Activated T-helper 1 cell treated with Interleukin-2 at 50 U/mL for 16 hours (primary cell): ENCODE measurements at places on chromosomes 7 and 10.

- no peak for DNase-seq
These were observed 15.9 kb downstream of the URGCP start for GRCh38 chr7:43890468-43890867.

GRCh38 chr7:2943851-2944601 is 99.6 kb downstream of the CARD11 start:
- DNase-seq: no peak

GRCh38 chr7:135759532-135759931 is 10.9 kb upstream of the FAM180A start:
- DNase-seq: no peak

DNA sequence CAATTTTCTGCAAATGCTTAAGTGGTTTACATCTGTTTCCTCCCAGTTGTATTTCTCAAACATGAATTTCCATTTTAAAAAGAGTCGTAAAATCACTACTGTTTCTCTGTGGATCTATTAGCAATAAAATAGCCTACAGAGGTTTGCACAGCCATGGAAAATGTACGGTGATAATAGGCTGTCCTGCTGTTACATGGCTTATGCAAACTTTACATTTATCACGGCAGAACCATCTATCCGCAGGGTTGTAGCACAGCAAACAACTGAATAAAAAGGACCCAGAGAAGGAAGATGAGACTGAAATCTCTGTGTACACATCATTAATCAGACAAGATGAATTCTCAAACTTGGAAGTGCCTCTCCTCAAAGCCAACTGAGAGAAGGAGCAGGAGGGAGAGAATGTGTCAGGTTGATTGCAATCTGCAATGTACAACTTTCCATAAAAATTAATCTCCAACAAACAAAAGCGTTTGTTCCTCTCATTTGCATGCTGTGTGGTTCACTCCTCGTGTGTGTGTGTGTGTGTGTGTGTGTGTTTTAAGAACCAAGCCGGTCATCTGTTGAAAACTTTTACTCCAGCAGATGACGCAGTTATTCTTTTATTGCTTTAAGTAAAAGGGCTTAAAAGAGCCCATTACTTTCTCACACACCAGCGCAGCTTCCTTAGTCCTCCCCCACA is 279.3 kb downstream of the SKAP2 start:
- DNase-seq: no peak

- no peak for DNase-seq
These were observed 7.5 kb upstream of the JAKMIP3 start for GRCh38 chr10:132058111-132058745.

- DNase-seq: no peak
These were observed 2.6 kb downstream of the IFIT2 start for GRCh38 chr10:89304446-89304845.

DNA sequence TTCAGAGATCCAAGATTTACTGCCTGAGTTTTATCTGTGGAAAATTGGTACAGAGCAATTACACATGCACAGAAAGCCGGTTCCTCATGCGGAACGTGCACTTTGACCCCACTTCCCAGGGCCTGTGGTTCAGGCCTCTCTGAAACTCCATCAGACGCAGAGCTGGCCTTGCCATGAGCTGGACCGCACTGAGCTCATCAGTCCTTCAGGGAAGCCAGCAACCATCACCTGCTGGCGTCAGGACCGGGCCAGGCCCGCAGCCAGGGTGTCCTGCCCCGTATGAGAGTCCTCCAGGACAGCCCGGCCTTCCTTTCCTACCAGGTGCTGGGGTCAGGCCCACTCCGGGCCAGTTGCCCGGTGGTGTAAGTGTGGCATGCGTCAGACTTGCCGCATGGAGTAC is 446.5 kb upstream of the FOXK1 start:
- DNase-seq: no peak

GRCh38 chr10:51427758-51428157 is 271.6 kb downstream of the CSTF2T start:
- no peak for DNase-seq

DNA sequence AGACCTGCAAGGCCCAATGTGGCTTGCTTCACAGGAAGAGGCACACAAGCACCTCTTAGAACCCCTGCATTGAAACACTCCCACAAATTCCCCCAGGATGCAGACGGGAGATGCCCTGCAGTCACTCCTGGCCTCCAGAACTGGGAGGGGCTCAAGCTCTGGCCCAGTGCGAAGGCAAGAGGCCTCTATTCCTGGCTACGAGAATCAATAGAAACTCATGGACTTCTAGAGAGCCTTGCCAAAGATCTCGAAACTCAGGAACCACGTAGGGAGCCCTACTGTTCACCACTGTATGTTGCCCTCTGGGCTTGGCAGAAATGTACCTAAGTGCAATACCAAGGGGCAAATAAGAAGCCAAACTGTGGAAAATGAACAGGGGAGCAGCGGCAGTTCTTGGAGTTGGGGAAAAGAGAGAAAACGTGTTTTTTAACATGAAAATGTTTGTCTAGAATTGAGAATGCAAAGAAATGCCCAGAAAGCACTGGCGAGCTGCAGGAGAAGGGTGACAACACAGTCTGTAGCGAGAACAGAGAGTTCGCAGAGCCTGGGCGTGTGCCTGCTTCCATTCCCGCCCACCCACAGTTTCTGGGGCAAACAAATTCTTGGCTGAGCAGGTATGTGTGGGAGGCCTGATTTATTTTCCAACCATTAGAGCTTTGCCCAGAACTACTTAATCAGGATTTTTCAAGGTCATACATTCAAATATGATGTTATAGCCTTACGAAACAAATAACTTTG is 260.5 kb upstream of the KLF14 start:
- DNase-seq: no peak

DNA sequence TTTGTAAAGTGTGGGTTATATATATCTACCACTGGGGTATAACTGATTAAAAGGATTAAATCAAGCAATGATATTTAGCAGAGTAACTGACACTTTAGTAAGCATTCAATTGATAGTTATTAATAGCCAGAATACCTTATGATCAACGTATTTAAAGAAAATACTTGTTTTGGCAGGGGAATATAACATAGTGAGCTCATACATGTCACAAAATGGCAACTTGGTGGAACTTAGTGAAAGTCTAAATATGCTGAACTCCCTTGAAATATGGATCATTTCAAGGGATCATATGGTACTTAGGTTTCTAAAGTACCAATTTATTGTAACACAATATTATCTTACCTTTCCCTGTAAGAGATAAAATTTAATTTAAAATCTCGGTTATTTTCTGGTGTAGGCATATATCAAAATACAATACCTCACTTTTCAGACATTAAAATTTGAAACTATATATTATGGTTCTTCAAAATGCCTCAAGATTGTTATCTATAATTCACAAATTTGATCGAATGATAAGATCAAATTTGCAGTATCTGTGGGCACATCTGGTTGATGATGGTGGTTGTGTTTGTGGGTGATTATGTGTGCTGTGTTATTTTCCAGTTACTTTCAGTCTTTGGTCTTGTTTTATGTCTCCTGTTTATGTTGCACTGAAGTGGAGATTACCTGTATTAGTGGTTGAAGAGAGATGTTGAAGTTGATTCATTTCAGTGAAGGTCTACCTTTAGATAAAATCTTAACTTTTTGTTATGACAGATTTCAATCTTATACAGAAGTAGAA is 5.2 kb downstream of the ARL4A start:
- no peak for DNase-seq

DNA sequence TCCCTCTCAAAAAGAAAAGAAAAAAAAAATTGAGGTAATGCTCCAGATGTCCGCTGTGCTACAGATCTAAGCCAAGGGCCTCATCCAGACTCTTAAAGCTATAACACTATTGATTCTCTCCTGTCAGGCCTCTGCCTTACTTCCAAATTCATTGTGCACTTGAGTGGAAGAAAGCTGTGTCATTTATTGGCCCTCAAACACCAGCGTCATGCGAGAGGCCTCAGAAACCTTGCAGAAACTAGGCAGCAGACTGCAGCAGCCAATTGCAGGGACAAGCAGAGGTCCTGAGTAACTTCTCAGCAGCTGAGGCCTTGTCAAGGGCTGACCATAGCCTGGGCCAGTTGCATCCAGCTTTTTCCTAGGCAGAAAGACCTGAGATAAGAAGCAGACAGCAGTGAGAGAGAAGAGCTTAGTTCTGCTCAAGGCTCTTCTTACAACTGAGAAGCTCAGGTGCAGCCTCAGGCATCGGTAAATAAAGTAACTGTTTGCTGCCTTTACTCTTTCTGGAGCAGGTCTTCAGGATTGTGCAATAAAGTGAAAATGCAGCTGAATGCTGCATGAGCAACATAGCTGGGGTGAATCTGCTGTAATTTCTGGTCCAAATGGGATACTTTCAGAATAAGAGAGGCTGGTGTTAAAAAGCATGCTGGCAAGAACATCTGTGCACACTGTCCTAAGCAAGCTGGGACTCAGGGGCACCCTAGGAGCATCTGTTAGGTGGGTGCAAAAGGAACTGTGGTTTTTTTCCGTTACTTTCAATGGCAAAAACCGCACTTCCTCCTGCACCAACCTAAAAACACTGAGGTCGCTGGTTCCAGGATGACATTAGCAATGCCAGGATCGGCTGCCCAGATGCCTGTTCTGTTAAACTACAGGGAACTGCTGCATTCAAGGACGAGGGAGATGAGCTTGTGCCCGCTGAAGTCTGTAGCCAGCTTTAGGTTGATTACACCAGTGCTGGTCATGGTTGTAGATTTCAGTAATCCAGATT is 181.8 kb upstream of the PFKP start:
- DNase-seq: no peak

DNA sequence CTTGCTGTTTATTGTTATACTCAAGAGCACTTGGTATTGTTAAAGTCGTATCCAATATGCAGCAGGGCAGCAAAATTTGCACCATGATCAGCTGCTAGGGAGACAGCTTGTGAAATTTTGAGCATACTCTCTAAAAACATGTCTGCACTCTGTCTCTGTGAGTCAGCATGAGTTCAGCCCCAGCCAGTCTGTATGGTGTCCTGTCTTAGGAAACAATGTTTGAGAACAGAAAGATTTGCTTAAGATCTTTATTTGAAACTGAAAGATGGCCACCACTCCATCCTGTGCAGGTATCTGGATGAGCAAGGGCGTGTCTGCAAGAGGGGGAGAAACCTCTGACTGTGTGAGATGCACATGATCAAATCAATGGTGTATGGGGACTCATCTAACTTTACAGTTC is 97.1 kb downstream of the GNAI1 start:
- no peak for DNase-seq

GRCh38 chr10:34781711-34782110 is 33.4 kb downstream of the PARD3 start:
- DNase-seq: no peak

GRCh38 chr7:20417675-20418382 is 87.1 kb downstream of the ITGB8 start:
- no peak for DNase-seq
